KG1 (cell line): ENCODE measurements at places on chromosomes 3 and 15.

DNA sequence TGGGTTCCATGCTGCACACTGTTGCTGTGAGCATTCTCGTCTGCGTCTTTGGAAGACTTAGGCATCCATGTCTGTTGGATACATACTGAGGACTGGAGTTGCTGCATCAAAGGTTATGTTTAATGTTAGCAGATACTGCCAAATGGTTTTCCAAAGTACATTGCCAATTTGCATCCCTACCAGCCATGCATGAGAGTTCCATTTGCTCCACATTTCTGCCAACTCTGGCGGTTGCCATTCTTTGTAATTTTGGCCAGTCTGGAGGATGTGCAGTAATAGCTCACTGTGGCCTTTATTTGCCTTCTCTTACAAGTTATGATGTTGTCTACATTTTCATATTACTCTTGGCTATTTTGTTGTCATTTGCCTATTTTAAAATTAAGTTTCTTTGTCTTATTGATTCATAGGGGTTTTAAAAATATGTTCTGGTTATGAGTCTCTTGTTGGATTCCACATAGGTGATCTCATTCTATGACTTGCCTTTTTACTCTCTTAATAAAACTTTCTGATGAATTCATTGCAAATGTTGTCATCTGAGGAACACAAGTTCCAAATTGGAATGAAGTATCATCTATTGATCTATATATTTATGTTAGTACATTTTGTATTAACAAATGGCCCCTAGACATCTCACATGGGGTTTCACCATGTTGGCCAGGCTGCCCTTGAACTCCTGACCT, 42.1 kb downstream of the FBLN2 start:
- DNase-seq, result no peak

DNA sequence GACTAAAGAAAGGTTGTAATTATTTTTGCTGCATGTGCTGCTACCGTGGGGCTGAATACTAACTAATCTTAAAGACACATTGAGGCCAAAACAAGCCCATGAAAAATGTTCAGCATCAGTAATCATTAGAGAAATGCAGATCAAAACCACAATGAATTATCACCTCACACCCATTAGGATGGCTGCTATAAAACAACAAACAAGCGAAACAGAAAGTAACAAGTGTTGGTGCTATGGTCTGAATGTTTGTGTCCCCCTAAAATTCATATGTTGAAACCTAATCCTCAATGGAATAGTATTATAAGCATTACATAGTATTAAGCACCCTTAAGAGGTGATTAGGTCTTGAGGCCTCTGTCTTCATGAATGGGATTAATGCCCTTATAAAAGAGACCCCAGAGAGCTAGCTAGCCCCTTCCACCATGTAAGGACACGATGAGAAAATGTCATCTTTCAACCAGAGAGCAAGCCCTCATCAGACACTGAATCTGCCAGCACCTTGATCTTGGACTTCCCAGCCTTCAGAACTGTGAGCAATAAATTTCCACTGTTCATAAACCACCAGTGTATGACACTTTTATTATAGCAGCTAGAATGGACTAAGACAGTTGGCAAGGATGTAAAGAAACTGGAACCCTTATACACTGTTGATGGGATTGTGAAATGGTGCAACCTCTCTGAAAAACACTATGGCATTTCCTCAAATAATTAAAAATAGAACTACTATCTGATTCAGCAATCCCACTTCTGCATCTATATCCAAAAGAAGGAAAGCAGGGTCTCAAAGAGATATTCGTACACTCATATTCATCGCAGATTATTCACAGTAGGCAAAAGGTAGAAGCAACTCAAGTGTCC, 76.1 kb downstream of the REC114 start:
- no peak for DNase-seq

DNA sequence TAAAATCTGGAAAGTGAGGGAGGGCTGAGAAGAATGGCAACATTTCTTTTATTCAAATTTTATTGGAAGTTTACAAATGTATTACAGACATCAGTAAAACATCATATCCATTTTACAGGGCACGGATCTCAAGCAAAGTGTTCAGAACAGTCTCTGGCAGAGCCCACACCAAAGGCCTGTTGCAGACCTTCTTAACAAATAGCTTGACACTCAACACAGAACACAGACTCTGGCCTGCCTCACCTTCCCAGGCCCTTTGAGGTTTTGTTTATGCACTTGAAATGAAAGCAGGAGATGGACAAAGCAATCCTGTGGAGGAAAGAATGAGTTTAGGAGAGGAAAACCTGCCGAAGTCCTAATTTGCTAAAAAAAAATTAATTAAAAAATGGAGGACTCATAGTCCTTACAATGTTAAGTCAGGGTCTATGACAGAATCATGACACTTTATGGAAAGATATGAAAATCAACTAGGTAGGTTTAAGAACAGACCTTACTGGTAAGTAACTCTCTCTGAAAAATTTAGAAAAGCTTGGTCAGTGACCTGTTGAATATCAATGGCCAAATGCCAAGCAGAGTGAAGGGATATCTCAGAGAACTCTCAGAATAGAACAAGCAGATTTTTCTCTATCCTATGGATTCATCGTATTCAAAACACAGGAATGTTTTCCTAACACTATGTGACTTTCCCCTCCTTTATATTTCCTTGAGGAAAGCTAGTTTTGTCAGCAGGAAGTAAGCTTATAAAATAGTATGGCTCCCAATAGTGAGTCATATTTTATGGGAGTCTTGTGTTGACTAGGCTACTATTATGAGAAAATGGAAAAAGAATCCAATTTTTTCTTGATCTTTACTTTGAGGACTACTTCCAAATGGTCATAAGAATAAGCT, 70.8 kb upstream of the PSMD6 start:
- DNase-seq, result no peak

DNA sequence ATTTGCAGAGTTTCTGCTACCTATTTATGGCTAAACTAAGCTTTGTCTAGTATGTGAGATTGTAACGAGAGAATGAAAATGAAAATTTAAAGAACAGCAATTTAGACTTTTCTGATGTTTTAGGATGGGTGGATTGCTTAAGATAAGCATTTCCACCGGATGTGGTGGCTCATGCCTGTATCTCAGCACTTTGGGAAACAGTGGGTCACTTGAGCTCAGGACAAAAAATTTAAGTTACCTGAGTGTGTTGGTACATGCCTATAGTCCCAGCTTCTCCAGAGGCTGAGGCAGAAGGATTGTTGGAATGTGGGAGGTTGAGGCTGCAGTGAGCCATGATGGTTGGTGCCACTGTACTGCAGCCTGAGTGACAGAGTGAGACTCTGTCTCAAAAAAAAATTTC, 3.3 kb downstream of the PPP4R2 start:
- no peak for DNase-seq

- DNase-seq, result no peak
Observed at GRCh38 chr15:91216000-91216399, 115.9 kb downstream of the SV2B start.

- no peak for DNase-seq
Observed at GRCh38 chr3:162082516-162082915, 585.9 kb downstream of the OTOL1 start.

DNA sequence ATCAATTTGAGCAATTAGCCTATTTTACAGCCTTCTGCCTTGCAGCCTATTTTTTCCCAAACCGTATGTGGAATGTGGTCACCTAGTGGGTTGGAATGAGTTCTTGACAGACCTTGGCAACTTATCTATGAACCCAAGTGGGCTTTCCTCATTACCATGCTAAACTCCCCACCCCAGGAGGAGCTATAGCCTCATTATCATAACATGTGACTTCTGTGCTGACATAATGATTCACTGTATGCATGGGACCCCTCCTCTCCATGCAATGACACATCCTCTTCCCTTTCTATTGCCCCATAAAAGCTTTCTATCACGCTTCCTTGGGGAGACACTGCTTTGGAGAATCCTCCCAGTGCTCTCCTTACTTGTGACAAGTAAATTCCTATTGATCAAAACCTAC, 83.5 kb upstream of the FHIT start:
- DNase-seq, result no peak

- no peak for DNase-seq
Observed at GRCh38 chr3:106610362-106610959, 741.6 kb upstream of the CBLB start.

GRCh38 chr3:111465081-111465670, 76.8 kb upstream of the CD96 start:
- DNase-seq, result no peak

- no peak for DNase-seq
Observed at GRCh38 chr15:76138436-76138835, 78.7 kb downstream of the TMEM266 start.

- DNase-seq, result no peak
Observed at GRCh38 chr3:111107662-111108035, 36.0 kb downstream of the NECTIN3 start.

DNA sequence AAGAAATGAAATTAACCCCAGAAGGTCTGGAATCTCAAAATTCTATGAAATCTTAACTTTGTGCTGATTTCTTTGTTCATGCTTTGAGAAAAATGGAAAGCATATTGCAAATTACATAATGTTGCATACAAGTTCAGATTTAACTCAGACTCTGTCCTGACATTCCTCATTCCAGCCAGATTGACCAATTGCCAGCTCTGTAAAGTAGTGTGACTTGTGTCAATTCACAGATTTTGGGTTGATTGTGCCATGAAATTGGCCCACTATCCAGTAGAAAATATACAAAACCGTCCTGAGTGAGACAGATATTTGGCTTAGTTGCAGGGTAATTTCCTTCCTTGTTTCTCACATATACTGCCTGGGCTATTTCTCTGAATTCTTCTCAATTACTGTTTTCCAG, 1312.6 kb downstream of the ROBO1 start:
- no peak for DNase-seq

DNA sequence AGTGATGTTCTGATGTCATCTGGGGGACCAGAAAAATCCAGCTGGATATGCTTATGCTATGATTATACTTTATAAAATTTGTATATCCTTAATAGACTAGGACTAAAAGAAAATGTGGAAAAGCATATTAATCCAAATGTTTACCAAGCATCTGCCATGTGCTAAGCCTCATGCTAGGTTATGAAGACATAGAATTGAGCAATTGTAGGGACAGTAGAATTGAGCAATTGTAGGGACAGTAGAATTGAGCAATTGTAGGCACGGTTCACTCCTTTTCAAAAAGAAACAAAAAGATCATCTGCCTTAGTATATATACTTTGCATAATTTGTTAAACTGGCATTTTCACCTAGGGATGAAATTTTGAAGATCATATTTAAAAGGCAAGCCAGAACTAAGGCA, 18.3 kb downstream of the ABHD5 start:
- no peak for DNase-seq

GRCh38 chr15:59562448-59563186, 49.0 kb upstream of the GCNT3 start:
- DNase-seq, result no peak

- DNase-seq, result no peak
Observed at GRCh38 chr3:31002730-31003129, 108.3 kb upstream of the GADL1 start.

DNA sequence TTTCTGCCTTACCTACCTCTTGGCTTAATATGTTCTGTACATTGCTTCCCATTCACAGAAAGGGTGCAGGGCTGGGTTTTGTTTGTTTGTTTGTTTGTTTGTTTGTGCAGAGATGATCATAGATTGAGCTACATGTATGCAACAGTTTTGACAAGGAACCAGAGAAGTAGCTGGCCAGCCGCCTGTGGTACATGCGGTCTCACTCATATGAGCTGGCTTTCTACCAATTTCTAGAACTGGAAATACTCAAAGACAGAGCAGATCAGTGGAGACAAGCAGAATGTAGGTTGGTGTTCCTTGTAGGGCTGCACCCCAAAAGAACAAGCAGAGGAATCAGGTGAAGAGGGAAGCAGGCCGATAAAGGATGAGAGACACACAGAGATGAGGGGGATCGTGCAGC, 502.7 kb downstream of the SOX2 start:
- no peak for DNase-seq

GRCh38 chr15:55916666-55917409, 76.6 kb downstream of the NEDD4 start:
- DNase-seq, result no peak

GRCh38 chr15:89197503-89197971, 23.8 kb downstream of the RLBP1 start:
- no peak for DNase-seq

GRCh38 chr15:69403594-69403993, 10.6 kb upstream of the KIF23 start:
- DNase-seq, result no peak
